Body of pancreas (tissue), 4 donors: ENCODE measurements at places on chromosomes 13 and 19. TPM values are rescaled to one million over a fixed set of nuclear protein-coding genes. Genes with fewer than 3 reads are reported as not detected.

The CLEC11A gene
- total RNA-seq, result 5.2 TPM

The CAPN12 gene
- total RNA-seq, result 9.9 TPM

The IL4I1 gene
- 0.52 TPM for total RNA-seq

The ZSWIM4 gene
- 3.4 TPM for total RNA-seq

The ZFP36 gene
- 108 TPM for total RNA-seq

The HRC gene
- 2.1 TPM for total RNA-seq

The TRPM4 gene
- 28.0 TPM for total RNA-seq

The VSTM2B gene
- total RNA-seq, result not detected

The ZNF274 gene
- 31.6 TPM for total RNA-seq

The DPF1 gene
- not detected for total RNA-seq

The N4BP2L1 gene
- total RNA-seq, result 20.5 TPM

The FAM83E gene
- total RNA-seq, result 4.2 TPM

The CACNA1A gene
- total RNA-seq, result 7.6 TPM

The ICAM3 gene
- total RNA-seq, result 5.9 TPM

The ZNF415 gene
- 6.9 TPM for total RNA-seq

The MEGF8 gene
- 9.9 TPM for total RNA-seq

The PCDH17 gene
- 21.8 TPM for total RNA-seq

The ARID3A gene
- total RNA-seq, result 3.1 TPM

The PTGIR gene
- total RNA-seq, result 9.6 TPM

The HOMER3 gene
- total RNA-seq, result 27.5 TPM

The ZNF799 gene
- 4.6 TPM for total RNA-seq

The SNRPA gene
- 18.7 TPM for total RNA-seq

The SHISA7 gene
- not detected for total RNA-seq

The LRG1 gene
- 8.8 TPM for total RNA-seq

The SIGLEC10 gene
- 3.9 TPM for total RNA-seq

The CD209 gene
- 1.6 TPM for total RNA-seq

The ELAVL1 gene
- 15.8 TPM for total RNA-seq

The ZFR2 gene
- total RNA-seq, result not detected
